ENCODE measurements at places on chromosomes 16 and 17.

GRCh38 chr16:47613251-47613650, 152.1 kb downstream of the PHKB start:
- DNase-seq, result no peak

DNA sequence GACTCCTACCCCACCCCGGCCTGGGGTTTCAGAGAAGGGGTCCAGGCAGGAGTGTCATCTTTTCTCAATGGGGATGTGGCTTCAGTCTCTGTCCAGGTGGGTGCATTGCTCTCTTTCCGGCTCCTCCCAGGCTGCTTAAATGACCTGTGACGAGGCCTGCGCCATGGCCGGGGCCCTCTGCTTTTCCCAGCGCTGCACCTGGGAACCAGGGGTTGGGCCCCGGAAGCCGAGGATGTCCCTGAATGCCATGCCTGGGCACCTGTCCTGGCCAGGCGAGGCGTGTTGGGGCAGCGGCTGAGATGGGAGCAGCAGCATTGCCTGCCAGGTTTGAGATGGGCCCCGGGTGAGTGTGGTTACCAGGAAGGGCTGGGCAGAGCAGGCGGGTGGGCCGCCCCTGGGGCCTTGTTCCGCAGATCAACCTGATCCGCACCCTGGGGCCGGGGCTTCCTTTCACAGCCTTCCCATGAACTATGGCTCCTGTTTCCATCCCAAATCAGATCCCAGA, 147.4 kb downstream of the SEC14L1 start:
- DNase-seq, result no peak

- no peak for DNase-seq
Measured at GRCh38 chr16:81462683-81463082, 18.1 kb downstream of the CMIP start.

DNA sequence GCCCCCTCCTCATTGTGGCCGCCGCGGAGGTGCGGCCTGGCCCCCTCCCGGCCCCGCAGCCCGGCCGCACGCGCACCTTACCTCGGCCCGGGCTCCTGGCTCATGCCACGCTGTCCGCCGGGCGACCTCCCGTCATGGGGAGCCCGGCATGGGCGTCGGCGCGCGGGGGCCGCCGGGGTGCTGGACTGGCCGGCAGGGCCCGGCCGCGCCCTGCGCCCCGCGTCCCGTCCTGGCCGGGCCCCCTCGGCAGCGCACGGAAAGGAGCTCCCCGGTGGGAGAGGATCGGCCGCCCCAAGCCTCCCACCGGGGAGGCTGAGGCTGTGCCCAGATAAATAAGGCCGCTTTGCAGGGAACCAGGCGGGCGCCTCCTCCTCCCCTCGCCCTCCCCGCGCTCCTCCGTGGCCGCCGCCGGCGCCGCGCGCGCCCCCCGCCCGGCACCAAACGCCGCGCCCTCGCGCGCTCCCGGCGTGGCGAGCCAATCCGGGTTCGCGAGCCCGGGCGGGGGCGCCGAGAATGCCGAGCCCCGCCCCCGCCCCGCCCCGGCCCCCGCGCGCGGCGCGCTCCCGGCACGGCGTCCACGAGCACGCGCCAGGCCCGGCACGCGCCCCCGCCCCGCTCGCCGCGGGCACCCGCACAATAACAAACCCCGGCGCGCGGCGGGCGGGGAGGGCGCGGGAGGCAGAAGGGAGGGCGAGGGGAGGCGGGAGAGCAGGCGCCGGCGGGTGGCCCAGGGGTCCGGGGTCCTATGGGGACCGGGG, at the start of gene FBXL16:
FBXL16 (minus strand) TSS at position 371 of the 758 bp plus-strand sequence. CDS start 8,396 bp downstream, outside the sequence.
- no peak for DNase-seq

DNA sequence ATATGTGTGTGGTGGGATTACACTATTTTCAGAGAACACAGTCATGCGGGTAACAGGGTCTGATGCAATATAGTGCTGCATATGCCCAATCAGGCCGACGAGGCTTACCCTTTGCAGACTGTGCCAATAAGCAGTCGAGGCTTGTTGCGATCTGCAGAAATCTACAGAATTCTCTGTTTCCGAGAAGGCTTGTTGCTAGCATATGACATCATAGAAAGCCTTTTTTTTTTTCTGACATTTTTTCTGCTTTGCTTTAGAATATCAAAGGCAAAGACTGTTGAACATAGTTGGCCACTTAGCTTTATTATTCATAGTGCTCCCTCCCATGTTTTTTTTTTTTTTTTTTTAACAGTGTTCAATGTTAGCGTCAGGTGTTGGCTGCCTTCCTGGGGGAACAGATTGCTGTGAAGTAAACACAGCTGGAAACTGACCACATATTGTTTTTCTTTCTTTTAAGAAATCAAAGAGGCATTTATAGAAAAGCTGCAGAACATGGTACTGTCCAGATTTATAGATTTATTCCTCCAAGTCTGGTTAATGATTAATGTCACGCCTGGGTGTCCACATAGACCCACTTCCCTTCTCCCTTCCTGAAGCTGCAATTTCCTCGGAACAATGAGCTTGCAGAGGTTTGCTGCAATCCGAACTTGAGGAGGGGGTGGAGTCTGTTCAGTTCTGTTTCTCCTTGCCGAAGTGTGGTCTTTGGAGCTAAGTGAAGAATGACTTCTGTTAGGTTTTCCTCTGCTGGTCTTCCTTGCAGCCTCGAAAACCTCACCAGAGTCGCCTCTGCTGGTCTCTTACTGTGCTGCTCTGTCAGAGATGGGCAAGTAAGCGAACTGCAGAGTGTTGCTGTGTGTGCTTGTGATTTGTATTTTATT, 87.3 kb downstream of the MAP2K6 start:
- DNase-seq, result peak; percentile 75

DNA sequence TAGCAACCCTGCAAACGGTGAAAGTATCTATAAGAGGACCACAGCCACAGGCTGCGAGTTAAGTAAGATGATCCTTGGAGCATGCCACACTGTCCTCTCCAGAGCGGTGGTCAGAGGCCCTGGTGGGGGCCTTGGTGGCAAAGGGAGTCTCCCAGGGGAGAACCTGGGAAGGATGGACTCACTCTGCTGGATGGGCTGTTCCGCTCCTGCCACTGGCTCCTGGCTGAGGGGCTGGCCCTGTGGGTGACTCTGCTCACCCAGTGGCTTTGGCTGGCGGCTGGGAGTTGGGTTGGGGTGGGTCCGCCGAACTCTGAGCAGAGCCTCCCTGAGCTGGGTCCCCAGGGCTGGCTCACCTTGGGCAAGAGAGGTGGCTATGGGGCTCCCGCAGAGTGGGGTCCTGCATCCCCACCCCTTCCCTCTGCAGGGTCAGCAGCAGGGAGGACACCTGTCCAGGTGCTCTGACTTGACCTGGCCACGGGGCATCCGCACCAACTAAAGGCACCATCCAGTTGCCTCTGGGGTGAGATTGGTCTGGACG, 7.3 kb downstream of the CDK5R1 start:
- no peak for DNase-seq

DNA sequence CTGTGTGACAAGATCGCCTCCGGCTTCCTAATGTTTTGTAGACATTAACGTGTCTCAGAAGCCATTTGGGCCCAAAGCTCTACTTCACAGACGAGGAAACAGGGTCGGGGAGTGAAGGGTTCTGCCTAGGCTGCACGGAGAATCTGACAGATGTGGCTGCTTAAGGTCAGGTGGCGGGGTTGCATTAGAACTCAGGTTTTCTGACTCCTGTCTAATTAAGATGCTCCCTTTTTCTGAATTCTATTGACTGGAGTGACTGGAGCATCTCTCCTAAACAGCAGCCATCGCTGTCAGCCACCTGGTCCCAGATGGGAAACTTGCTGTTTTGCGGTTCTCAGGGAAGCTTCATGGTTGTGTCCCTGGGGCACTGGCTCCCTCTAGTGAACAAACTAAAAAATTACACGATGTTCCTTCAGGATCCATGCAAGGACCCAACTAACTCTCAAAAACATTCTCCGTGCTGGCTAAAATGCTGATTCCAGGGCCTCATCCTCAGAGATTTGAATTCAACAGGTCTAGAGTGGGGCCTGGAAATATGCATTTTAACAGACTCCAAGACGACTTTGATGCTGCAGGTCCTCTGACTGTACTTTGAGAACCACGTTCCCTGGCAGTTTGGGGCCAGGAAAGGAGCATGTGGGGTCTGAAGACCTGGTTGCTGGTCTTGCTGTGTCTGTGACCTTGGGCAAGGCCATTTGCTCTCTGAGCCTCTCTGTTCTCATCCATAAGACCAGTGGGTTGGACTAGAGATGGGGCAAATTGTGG, 117.4 kb downstream of the IRF8 start:
- peak; percentile 73 for DNase-seq

GRCh38 chr16:78065319-78065718, 34.1 kb upstream of the WWOX start:
- DNase-seq, result no peak

GRCh38 chr17:56690441-56691291, 97.2 kb downstream of the NOG start:
- DNase-seq, result no peak

DNA sequence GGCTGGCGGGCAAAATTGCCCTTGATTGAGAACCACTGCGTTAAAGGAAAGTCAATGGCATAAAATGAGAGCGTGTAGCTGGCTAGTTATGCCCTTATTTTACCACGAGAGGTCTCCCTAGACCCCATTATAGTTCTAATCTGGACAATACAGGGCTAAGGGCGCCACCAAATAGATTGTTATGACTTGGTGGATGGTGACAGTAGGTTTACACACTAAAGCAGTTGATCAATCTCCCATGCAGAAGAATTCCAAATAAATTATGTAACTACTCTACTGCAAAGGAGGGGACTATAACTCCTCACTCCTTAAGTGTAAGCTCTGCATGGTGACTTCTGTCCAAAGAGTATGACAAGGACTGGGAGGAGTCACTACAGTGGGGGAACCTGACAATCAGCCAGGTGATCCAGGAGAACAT, 20.4 kb upstream of the YPEL2 start:
- DNase-seq, result peak; percentile 82

- DNase-seq, result no peak
Measured at GRCh38 chr16:24815021-24815420, 30.7 kb upstream of the SLC5A11 start.

DNA sequence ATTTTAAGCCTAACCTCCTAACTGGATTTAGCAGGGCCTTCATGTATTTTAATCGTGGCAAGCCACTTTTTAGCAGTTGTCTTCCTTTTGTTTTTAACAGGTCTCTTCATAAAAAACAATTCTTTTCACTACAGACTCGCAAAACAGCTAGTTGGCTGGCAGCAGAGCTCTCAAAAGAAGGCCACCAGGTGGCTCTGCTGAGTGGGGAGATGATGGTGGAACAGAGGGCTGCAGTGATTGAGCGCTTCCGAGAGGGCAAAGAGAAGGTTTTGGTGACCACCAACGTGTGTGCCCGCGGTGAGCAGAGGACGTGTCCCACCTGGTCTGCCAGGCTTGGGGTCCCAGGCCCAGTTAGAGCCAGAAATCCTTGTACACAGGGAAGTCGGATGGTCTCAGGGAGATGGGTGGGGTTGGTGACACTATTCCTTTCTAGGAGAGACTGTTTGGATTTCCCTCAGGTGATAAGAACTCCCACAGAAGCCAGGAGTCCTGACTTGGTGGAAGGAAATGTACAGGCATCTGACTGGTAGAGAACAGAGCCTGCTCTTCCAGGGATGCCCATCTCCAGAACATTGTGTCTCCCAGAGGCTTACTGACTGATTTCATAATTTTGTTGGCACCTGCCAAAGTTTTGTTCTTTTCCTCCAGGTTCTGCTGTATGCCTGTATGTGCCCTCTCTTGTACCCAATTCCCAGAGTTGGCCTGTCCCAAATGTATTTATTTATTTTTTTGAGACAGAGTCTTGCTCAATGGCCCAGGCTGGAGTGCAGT, 14.9 kb upstream of the DDX19A start:
- no peak for DNase-seq

All from suppressor macrophage treated with lipopolysaccharide for 4 hours (primary cell).